ENCODE measurements at places on chromosomes 7 and 10. TPM values are rescaled to one million over a fixed set of nuclear protein-coding genes. Genes with fewer than 3 reads are reported as not detected.

GRCh38 chr10:75037171-75038153 lies 74.0 kb upstream of the SAMD8 start:
- DNase-seq: no peak

GRCh38 chr10:61983255-61983654 lies 81.8 kb downstream of the ARID5B start:
- DNase-seq: no peak

DNA sequence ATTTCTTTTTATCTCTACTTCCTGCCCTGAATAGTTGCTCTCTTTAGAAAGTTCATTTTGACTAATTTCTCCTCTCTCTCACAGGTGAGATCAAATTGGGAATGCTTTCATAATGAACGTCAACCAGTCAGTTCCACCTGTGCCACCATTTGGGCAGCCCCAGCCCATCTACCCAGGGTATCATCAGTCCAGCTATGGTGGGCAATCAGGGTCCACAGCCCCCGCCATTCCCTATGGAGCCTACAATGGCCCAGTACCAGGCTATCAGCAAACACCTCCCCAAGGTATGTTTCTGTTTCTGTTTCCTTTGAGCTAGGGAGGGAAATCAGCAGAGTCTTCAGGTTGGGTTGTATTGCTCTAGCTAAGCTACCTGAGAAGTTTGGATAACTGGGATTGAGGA lies 2.5 kb downstream of the SEC24C start:
- no peak for DNase-seq

- DNase-seq: no peak
These were observed 45.8 kb upstream of the SKAP2 start for GRCh38 chr7:26910221-26910620.

Gene GPR22
- total RNA-seq: not detected

- DNase-seq: no peak
These were observed 539.0 kb downstream of the ZWINT start for GRCh38 chr10:55822096-55822495.

Gene CLRN3
- total RNA-seq: not detected

Gene LAMB4
- total RNA-seq: 0.08 TPM

- peak; percentile 70 for DNase-seq
These were observed 143.9 kb upstream of the NPS start for GRCh38 chr10:127405221-127405620.

Gene MAD1L1
- 133 TPM for total RNA-seq

GRCh38 chr7:110790992-110791391 lies 299.9 kb upstream of the LRRN3 start:
- DNase-seq: no peak

GRCh38 chr7:32058002-32058401 lies 12.2 kb downstream of the PDE1C start:
- DNase-seq: peak; percentile 14

Gene CXCL12
- 54.1 TPM for total RNA-seq

DNA sequence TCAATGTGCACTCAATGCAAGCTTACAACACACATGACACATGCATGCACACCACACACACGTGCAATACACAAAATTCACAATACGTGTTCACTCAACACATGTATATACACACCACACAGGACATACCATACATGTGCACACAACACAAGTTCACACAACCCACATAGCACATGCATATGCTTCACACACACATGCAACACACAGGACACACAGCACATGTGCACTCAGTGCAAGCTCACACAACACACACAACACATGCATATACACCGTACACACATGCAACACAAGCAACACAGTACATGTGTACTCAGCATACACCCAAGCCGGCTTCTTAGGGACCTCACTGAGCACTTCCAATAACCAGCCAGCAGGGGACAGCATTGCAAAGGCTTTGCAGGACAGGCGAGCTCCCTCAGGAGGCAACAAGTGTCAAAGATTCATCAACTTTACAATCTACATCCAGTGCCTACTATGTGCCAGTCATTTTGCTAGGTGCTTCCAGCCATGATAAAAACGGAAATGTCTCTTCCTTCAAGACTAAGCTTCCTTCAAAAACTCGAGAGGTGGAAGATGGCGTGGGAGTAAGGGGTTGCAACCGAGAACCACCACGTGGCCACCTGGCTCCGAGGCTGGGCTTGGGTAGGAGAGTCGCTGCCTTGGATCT lies 61.1 kb downstream of the JCAD start:
- peak; percentile 89 for DNase-seq

Gene BET1
- total RNA-seq: 48.3 TPM

DNA sequence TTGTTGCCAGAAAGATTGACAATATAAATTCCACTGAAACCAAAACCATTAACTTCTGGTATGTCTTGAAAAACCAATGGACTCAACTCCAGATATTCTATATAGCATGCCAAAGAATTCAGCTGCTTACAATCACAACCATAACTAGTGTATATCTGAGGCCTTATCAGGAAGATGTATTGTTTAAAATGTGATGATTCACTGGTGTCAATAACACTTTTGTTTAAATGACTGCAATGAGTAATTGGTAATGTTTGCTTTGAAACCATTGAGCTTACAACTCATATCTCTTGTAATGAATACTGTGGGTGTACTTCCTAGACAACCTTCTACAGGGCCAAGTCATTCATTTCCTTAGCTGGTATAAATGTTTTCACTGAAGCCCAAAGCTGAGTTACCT lies 727.9 kb upstream of the KCND2 start:
- DNase-seq: peak; percentile 89

Gene C10orf53
- not detected for total RNA-seq

Gene SH2B2
- 4.9 TPM for total RNA-seq

- no peak for DNase-seq
These were observed 386.1 kb upstream of the COBL start for GRCh38 chr7:51702673-51703072.

Gene TYW1B
- 0.99 TPM for total RNA-seq

Gene ZC3HAV1
- total RNA-seq: 20.0 TPM

Gene LANCL2
- 27.3 TPM for total RNA-seq

DNA sequence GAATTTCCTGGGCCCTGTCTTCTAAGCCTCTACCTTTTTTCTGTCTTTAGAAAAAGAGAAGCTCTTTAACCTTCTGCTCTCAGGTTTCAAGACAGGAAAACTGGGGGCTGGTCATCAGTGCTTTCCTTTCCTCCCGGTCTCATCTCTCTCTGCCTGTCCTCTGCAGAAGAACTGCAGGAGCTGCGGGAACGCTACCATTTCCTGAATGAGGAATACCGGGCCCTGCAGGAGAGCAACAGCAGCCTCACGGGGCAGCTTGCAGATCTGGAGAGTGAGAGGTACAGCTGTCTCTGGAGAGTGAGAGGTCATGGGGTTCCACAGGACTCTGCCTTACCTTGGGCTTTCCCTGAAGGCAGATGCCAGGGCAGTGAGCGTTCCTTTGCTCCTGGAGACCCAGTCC lies 12.7 kb downstream of the CCDC136 start:
- DNase-seq: no peak

DNA sequence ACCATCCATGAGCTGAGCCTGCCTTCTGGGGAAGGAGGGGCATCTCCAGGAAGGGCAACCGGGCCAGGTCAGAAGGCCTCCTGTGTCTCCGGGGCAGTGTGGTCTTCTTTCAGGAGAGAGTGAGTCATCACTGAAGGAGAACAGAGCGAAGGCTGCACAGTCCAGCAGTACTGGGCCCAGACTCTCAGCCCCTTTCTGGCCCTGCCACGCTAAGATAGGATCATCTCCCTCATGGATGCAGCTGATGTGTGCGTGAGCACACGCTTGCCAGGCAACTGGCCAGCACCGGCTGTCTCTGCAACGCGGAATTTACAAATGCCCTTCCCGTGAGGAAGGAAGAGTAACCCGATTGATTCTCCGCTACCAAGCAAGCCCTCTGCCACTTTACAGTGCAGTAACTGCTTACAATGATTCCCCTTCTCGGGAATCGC lies 328.2 kb downstream of the TNS3 start:
- DNase-seq: peak; percentile 39

GRCh38 chr10:78937800-78938694 lies 130.7 kb upstream of the ZMIZ1 start:
- no peak for DNase-seq

DNA sequence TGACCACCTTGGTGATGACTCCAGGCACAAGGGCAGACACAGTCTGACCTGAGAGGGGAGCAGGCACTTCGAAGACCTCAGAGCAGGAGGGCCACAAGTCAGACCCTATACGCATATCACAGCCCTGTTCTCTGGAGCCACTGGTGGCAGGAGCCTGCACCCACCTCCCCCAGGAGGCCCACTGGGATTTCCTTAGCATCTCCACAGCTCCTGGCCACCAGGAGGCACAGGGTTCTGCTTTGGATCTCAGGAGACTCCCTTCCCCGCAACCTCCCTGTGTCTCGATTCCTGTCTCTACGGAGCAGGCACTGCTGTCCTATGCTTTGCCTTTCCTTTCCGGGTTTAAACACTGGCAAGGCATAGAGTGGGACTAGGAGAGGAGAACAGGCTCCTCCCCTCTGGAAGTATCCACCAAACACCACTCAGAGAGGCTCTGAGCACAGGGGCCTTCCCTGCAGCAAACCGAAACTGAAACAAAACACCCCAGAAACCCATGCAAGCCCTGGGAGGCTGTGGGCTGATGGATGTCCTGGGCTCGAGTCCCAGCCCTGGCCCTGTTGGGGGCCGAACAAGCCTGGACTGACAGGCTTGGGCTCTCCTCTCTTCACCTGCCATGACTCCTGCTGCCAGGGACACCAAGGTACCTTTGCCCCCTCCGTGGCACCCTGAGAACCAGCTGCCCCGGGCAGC lies 166.3 kb downstream of the NEURL1 start:
- DNase-seq: peak; percentile 90

- DNase-seq: peak; percentile 96
These were observed 23.2 kb downstream of the CREB3L2 start for GRCh38 chr7:137978464-137979237.

Gene SLIT1
- 0.09 TPM for total RNA-seq

Gene ITGB8
- total RNA-seq: 79.2 TPM

GRCh38 chr10:114810926-114811325 lies 10.7 kb upstream of the FHIP2A start:
- DNase-seq: no peak

- no peak for DNase-seq
These were observed 321.3 kb upstream of the GALNT17 start for GRCh38 chr7:70810558-70811139.

- peak; percentile 43 for DNase-seq
These were observed 3.1 kb upstream of the ADAM12 start for GRCh38 chr10:126391192-126391885.

GRCh38 chr10:80421707-80422536 lies 13.6 kb downstream of the PRXL2A start:
- DNase-seq: no peak

Gene HOXA3
- 3.5 TPM for total RNA-seq

GRCh38 chr10:70925377-70926225 lies 37.2 kb upstream of the PCBD1 start:
- DNase-seq: peak; percentile 20
